ENCODE measurements at places on chromosomes 11 and 22.

GRCh38 chr22:31728857-31729256, 21.1 kb downstream of the PRR14L start:
- DNase-seq = no peak

DNA sequence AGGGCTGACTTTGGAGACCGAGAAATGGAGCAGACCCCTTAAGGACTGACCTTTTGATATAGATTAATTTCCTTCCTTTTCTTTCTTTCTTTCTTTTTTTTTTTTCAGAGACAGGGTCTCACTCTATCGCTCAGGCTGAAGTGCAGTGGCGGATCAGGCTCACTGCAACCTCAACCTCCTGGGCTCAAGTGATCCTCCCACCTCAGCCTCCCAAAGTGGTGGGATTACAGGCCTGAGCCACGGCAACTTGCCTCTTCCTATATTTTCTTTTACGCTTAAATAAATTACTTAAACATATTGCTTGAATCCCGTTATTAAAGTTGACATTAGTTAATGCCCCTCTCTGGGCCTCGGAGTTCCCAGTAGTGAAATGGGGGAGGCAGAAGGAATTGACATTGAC, 350 bp upstream of the KCTD14 start:
- no peak for DNase-seq

GRCh38 chr11:31799435-31800397, 11.4 kb downstream of the PAX6 start:
- no peak for DNase-seq

- peak; percentile 31 for DNase-seq
These were observed 549.1 kb downstream of the MN1 start for GRCh38 chr22:27252282-27253049.

DNA sequence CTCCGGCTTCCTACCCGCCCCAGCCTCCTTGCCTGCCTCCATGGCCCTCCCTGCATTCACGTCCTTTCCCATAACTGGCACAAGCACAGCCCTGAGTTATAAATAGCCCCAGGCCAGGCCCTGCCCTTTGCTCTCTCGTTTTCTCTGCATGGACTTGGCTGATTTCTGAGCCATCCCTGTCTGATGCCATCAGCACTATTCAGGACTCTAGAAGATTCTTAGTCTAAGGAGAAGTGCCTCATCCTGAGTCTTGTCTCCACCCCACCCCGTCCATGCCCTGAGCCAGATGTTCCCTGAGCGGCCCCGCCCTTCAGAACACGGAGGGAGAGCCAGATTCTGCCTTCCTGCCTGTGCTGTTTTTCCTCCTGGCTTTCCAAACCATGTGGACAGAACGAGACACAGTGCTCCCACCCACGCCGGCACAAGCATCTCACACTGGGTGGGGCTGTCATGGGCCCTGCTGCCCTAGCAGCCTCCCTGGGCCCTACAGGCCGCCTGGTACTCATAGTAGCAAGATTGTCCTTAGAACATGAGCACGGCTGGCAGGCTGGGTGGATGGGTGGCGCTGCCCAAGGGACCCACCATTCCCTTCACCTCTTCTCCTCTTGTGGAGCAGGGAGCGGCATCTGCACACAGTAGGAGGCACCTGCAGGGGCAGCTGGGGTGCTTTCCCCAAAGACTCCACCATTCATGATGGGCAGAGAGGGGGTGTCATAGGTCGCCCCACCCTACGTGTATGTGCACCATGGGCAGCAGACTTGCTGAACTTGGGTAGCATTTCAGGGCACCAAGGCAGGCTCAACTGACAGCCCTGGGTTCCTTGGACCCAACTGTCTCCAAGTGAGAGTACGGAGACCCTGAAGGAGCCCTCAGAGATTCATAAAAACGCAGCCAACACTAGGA, 76.9 kb downstream of the BCR start:
- no peak for DNase-seq

- no peak for DNase-seq
These were observed 194.7 kb upstream of the E2F8 start for GRCh38 chr11:19435306-19435989.

GRCh38 chr22:35544189-35544588, 3.6 kb downstream of the RASD2 start:
- DNase-seq = no peak

DNA sequence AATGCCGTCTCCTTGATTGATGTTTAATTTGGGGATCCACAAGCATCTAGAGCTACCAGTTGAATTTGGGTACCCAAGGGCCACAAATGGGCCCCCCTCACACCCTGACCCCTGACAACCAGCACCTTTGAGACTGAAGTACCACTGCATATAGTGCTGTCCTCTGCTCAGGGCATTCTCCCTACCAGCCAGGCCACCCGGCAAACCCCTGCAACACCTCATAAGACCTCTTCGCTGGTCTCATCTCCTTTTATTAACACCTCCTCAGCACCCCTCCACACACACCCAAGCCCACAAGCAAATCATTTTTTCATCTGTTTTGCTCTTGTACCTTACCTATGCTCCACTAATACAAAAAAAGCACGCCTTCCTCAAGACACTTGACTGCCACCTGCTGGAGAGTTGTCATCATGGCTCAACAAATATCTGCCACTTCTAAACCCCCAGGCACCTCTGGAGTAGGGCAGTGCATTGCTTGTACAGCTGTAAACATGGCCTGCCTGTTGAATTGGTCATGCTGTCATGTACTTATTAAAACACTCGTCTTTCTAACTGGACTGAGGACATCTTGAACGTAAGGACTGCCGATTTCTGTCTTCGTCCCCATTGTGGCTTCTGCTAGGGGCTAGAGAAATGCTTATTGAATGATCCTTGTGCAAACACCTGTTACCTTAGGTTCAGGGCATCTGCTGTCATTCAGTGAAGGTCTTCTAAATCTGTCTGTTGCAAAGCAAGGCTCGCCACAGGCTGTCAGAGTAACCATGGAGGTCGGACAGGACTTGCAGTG, 66.5 kb downstream of the BMAL1 start:
- DNase-seq = peak; percentile 45

- no peak for DNase-seq
These were observed 1.0 kb downstream of the PHETA2 start for GRCh38 chr22:42074846-42075676.

GRCh38 chr11:47264521-47264920, 5.4 kb upstream of the MADD start:
- DNase-seq = no peak

DNA sequence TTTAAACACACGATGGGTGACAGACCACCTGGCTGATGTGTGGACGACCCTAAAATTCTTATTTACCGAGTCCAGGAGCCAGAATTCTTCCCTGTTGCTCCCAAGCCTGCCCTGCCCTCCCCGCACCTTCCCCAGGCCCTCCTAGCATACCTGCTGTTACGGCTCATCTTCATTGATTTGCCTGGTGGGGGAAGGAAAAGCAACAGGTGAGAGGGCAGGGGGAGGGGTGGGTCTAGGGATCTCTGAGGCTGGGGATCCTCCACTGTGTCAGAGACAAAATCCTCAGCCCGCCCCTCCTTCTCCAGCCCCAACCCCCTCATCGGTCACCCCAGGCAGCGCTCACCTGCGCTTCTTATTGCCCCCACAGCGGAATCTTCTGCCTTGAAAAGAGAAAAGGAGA, 4.0 kb downstream of the FXYD2 start:
- DNase-seq = no peak

DNA sequence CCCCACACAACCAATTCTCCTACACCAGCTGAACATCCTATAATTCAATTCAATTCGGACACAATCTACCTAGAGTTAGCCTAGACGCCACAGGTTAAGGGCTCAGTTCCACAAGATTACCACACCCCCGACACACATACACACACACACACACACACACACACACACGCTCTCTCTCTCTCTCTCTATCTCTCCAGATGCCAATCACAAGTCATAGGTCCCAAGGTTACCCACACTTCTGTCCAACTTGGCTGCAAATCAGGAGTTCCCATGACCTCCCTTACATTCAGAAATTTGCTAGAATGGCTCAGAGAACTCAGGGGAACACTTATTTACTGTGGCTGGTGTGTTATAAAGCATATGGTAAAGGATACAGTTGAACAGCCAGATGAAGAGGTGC, 204.0 kb downstream of the DBX1 start:
- DNase-seq = no peak

DNA sequence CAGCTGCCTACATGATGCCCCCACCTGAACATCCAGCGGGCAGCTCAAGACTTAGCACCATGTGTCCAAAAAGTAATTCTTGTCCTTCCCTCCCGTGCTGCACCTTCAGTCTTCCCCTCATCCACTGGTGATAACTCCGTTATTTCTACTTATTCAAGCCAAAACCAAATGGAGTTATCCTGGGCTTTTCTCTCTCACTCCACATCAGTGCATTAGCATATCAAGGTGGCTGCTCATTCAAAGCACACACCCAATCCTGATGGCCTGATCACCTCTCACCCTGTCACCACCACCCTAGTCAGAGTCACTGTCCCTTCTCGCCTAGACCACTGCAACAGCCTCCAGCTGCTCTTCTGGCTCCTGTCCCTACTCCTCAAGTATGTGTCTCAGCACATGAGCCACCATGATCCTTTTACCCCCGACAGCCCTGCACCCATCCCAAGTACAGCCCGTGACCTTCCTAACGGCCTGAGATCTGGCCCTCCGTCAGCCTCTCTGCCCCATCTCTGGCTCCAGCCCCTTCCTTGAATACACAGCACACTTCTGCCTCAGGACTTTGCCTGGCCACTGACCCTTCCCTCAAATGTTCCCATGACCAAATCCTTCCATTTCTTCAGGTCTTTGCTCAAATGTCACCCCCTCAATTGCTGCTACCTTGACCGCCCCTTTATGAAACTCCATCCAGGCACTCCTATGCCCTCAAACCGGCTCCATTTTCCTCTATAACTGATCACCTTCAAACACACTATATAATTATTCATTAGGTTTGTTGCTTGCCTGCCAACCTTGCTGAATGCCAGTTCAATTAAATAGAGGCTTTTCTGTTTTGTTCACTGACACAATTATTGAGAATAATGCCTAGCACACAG, 19.7 kb upstream of the SLC25A1 start:
- no peak for DNase-seq

DNA sequence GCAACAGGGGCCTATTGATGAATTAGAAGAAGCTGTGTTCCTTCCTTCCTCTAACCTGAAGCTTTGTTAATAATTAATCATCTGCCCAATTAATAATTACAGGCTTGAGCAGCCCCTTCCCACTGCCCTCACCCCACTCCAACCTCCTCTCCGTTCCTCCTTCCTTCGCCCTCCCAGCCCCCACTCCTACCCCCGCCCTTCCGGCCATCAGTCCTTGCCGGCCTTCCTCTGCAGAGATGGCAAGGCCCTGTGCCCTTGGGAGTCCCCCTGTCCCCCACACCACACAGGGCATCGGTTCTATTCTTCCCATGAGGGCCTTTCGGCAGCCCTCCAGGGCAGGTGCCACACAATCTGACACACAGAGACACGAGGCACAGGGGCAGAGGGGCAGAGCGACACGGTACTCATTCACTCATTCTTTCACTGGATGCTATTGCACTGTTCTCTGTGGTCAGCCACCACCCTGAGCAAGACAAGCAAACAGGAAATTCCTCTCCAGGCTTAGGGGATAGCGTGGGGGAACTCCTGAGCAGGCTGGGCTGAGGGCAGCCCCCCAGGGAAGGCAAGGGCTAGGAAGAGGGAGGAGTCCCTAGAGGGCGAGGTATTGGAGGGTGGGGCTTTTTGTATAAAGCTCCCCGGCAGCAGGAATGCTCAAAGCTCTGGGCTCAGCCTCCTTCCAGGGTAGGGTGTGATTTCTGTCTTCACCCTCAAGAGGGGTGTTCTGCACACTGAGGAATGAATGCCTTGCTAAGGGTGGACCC, 14.7 kb downstream of the MGAT3 start:
- DNase-seq = peak; percentile 73

DNA sequence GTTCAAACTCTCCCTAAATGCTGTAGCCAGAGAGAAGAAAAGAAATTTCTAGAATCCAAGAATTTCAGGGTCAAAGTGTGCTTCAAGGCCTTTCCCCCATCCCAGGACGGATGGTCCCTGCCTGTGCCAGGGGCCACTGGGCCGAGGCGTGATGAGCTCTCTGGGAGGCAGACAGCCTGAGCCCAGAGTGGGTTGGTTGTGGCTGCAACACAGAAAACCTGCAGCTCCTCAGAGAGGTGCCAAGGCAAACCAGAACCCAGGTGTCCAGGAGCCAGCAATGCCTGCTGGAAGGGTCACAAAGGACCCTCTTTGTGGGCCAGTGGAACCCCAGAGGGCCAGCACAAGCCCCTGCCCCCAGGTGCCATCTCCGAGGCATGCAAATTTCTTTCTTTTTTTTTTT, 2.6 kb upstream of the APOL6 start:
- DNase-seq = no peak

- no peak for DNase-seq
These were observed 21.9 kb downstream of the PC start for GRCh38 chr11:66936311-66936711.

DNA sequence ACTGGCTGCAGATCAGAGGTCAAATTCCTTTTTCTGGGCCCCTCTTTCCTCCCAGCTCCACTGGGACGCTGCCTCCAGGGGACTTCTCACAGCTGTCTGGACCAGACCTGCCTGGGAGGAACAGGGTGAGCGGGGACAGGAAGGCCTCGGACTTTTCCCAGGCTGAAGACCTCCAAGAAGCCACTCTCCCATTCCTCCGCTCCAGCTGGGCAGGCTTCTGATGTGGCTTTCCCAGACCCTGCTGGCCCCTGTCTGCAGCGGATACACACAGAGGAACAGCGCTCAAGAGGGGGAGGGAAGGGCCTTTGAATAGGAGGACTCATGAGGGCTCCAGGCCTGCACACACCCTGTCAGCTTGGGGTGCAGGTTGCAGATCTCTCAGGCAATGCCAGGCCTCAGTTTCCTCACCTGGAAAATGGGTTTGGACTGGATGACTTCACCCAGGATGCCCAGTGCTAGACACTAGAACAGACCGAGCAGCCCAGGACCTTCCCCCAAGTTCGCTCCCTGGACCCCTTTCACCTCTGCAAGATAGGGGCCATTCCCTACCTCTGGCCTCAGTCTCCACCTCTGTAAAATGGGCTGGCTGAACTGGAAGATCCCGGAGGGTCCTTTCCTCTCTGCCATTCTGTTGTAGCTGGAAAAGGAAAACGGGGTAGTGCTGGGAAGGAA, 36.6 kb downstream of the MB start:
- DNase-seq = no peak

- DNase-seq = no peak
These were observed 8.1 kb downstream of the PISD start for GRCh38 chr22:31653944-31654343.

DNA sequence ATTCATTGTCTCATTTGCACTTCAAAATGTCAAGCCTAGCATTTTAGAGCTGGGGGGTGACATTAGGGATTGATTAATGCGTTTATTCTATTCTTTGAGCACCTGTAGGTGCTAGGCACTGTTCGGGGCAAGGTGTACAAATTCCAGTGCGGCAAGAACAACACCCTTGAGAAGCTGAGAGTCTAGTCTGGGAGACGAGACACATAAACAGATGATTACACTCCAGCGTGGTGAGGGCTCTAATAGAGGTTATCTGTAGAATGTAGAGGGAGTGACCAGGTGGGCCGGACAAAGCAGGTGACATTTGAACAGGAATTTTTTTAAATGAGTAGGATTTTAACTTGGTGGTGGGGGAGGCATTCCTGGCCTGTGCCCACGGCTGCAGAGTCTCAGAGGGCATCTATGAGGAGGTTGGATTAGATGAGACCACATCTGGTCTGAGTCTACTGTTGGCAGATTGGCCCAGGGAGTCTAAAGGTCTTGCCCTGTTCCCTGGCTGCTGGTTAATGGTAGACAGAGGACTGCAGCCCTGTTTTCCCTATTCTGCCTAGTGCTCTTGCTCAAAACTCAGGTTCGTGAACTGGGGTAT, 970 bp downstream of the CAT start:
- DNase-seq = no peak

- no peak for DNase-seq
These were observed 5.1 kb downstream of the MRGPRF start for GRCh38 chr11:69007975-69008381.

Data from inflammatory macrophage treated with lipopolysaccharide for 1 hour (primary cell).